ENCODE measurements at places on chromosomes 4 and X. TPM values are rescaled to one million over a fixed set of nuclear protein-coding genes. Genes with fewer than 3 reads are reported as not detected.

GRCh38 chr4:125519371-125520146 lies 204.8 kb downstream of the FAT4 start:
- DNase-seq: no peak

CLCN5 gene
- polyA plus RNA-seq: 46.6 TPM

DNA sequence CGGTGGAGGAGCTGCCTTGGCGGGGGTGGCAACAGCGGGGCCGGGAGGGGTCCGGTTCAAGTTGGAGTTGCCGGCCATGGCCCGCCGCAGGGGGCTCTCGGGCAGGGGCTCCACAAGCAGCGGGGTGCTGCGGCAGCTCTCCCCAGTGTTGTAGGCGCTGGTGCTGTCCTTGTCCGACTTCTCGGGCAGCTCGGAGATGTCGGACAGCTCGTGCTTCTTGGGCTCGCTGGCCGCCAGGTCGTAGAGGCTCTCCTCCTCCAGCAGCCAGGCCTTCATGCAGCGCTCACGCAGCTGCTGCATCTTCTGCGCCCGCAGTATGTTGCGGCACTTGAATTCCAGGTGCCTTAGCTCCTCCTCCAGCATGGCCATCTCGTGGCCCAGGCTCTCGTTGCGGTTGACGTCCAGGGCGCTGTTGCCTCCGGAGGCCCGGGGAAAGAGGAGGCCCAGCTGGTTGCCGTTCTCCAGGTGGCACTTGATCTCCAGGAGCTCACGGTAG lies 9.7 kb downstream of the SSR4 start:
- no peak for DNase-seq

ERCC6L gene
- polyA plus RNA-seq: 3.3 TPM

HTR2C gene
- polyA plus RNA-seq: not detected

CT45A1 gene
- 0.70 TPM for polyA plus RNA-seq

GASK1B gene
- polyA plus RNA-seq: not detected

DNA sequence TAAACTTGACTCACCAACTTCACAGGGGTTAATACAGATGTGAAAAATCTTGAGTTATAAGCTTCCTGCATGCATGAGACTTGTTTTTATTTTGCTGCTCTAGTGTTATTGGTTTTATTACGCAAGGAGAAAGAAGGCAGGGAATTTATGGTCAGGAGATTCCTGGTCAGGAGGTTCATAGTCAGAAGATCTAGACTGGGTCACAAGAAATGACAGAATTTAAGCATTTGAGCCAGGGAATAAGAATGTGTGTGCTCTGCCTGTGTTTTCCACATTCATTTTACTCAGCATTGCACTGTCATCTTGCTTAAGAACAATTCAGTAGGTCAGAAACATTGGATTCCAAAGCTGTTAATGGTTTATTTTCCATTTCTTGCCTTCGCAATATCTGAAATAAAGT lies 2522.1 kb downstream of the ARAP2 start:
- no peak for DNase-seq

YY2 gene
- polyA plus RNA-seq: not detected

GRCh38 chr4:40600850-40601249 lies 28.8 kb downstream of the RBM47 start:
- no peak for DNase-seq

ANOS1 gene
- 28.3 TPM for polyA plus RNA-seq

GPR119 gene
- not detected for polyA plus RNA-seq

DNA sequence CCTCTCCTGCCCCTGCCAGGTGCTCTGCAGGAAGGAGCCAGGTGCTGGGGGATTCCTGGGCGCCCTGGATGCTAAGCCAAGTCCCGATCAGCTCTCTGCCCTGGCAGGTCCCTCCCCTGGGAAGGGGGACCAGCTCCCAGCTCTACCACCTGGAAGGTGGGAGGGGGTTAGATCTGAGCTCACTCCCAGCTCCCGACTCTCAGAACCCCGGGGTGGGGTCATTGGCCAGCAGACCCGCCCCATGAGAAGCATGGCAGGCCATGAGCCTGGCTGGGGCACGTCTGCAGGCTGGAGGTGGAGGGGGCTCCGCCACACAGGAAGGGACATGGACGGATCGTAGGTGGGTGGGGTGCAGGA lies 83.4 kb upstream of the NKX1-1 start:
- DNase-seq: no peak

TMPRSS11B gene
- 0.11 TPM for polyA plus RNA-seq

PNMA5 gene
- not detected for polyA plus RNA-seq

- DNase-seq: no peak
These were observed 6.8 kb upstream of the SORCS2 start for GRCh38 chr4:7185487-7186030.

DNA sequence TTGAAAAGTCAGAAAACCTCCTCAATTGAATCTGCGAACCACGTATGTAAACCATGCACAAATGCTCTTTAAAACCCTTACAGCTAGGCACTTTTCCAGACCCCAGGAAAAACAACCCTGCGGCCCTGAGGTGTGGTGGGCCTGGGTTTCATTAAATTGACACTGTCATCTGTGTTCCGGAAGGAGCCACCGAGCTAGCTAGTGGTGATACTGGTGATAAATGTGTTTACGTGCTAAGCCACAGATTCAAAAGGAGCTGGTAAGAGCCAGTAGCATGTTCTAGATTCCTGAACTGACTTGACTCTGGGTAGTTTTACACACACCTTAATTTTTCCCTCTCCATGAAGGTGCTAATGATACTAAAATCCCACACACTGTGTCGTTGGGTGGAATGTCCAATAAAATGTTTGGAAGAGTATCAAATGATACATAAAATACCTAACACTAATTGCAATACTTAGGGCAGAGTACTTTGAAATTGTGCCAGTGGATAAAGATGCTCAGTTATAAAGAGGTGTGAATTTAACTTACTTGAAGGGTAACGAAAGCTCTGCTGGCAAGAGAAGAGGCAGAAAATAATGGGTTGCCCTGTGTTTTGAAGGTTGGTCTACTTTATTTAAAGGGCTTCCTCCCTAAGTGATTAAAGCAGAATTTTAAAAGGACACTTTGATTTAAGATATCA lies 8.5 kb downstream of the SMS start:
- DNase-seq: no peak

GRCh38 chr4:104486716-104487504 lies 7.8 kb downstream of the CXXC4 start:
- no peak for DNase-seq

- peak; percentile 48 for DNase-seq
These were observed 73.3 kb downstream of the PSAPL1 start for GRCh38 chr4:7361280-7361895.

DNA sequence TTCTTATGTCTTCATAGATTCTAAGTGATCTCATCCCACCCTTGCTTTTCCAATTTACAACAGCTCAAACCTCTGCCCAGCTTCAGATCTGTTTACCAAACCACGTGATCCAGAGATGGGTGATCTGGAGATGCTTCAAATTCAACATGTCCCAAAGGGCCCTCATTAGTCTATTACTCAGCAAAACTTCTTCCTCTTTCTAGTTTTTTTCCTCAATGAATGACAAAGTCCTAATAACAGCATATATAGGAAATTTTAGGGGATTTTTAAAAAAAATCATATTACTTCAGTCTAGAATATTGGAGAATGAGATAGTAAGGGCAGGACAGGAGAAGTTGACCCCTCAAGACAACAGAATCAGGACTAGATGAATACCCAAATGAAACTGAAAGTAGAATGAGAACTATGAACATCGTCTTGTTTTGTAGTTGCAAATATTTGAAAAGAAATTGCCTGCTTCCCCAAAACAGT lies 127.1 kb downstream of the CFAP299 start:
- no peak for DNase-seq

DNA sequence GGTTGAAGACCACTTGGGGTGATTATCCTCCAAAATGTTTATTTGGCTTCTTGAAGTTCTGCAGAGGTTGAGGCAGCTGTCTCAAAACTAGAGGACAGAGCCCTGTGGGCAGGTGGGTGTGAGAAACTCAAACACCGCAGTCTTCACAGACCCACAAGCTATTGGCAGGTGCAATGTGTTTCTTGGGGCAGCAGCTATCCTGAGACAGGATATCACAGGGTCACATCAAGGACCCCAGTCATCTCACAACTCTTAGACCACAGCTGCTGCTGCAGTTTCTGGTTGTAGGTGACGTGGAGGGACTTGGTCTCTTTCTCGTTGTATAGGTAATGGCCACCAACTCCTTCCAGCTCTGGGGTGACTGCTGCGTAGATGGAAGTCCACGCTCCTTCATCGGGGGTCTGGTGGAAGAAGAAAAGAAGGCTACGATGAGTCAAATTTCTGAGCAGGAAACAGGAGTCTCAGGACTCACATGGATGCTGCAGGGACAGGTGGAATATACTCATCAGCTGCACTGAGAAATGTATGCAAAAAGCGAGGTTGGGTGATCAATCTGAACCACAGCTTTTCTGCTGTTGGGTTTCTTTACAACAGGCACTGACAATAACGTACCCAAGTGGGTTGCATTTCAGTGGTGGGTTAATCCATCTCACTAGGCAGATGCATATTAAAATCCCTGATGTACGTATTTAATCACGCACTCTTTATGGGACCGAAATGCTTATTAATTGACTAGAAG lies 279.8 kb downstream of the DHRSX start:
- DNase-seq: no peak

GC gene
- not detected for polyA plus RNA-seq

LETM1 gene
- 14.2 TPM for polyA plus RNA-seq

- DNase-seq: no peak
These were observed 88.7 kb downstream of the TNIP2 start for GRCh38 chr4:2667428-2667827.

DNA sequence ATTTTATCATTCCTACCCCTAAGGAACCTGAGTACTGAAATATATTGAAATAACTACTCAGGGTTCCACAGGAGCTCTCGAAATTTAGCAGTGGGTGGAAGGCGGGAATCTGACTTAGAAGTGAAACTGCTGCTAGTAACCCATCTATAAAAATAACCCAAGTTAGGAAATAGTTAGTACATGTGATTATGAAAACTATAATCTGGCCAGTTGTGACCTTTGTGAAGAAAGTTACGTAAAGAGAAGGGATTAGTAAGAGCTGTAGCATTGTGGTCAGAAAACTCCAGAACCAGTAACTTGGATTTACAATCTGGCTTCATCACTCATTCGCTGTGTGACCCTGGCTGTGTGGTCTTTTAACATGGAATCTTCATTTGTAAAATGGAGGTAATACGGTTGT lies 175.5 kb downstream of the RAPGEF2 start:
- DNase-seq: no peak

NDST3 gene
- not detected for polyA plus RNA-seq

DNA sequence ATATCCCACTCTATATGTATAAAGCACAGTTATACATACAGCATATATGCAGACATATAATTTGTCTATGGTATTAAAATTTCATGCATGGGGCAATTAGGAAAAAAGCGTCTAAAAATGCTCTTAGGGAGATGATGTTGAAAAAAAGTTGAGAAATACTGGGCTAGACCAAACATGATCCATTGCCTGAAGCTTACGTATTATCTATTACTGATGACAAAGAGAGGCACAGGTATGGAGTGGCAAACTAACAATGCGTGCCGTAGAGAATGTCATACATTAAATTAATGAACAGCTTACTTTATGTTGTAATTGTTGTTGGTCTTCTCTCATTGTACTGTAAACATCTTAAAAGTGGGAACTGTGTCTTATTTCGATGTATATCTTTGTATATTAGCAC lies 13.9 kb downstream of the RHOH start:
- DNase-seq: no peak

GRCh38 chr4:87309625-87310024 lies 13.1 kb downstream of the HSD17B13 start:
- DNase-seq: no peak

GRCh38 chrX:102672856-102673255 lies 21.6 kb downstream of the GPRASP1 start:
- DNase-seq: no peak

Data from muscle of arm (tissue), 14 donors.